Stimulated activated CD4-positive, alpha-beta T cell treated with anti-CD3 and anti-CD28 coated beads, Interleukin-4, amount 100 ng/mL, for 24 hours (primary cell): ENCODE measurements at places on chromosomes 1 and 21.

- no peak for DNase-seq
Measured at GRCh38 chr1:29782846-29783507, 546.7 kb downstream of the PTPRU start.

DNA sequence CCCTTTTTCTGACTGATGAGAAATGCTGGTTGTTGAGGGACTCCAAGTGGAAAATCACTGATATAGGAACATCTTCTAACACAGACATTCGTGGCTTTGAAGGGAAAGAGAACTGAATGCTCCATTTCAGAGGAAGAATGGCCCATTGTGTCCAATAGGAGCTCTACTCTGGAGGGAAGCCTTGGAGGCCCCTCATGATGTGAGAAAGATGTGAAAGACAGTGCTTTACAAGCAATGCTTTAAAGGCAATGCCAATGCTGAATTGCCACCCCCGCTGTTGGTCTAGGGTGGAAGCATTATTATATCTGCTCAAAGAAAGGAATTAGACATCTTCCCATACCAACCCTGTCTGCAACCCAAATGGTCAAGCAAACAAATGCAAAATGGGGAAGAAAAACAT, 13.7 kb downstream of the NMNAT2 start:
- no peak for DNase-seq

GRCh38 chr1:245404952-245405351, 250.2 kb downstream of the KIF26B start:
- no peak for DNase-seq

DNA sequence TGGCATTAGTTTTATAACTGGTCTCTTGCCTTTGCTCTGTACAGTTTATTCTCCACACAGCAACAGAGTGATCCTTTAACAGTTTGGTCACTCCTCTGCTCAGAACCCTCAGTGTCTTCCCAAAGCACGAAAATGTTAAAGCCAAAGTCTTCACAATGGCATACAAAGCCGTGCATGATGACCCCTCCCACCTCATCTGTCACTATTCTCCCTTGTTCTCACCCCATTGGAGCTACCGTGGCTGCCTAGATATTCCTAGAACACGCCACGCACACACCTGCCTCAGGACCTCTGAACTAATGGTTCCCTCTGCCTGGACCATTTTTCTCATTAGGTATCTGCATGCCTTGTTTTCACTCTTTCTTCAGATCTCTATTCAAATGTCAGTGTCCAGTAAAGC, 8.6 kb upstream of the SEMA4A start:
- no peak for DNase-seq

DNA sequence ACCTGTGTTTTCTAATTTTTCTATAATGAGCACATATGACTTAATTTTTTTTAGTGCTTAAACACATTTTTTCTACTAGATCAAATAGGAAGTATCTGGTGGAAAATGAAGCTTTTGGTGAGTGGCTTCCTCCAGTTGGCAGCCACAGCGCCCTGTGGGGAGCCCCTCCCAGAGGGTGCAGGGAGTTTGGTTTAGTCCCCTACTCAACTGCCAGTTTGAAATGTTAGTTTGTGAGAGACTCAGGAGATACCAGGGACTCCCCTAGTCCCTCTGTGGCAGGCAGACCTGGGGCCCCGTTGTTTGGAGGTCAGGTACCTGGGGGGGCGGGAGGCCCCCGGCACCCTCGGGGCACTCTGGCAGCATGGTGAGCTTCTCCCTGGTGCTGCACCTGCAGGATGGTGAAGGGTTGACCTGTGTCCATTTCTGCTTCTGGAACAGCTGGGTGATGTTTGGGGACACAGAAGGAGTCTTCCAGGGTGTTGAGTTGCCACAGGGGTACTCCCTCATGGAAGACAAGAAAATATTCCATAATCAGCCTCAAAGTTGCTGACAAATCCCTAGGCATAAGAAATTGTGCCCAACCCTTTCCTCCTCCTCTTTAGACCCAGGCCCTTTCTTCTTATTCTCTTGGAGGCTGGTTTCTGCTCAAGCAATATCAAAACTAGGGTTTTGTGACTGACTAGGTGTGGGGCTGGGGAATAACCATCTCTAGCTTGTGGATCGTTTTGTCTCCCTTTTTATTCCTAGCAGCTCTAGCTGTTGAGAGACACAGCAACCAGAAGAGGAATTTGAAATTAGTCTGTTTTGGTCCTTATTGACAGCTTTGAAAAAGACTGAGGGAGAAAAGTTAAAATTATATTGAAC, 91.6 kb downstream of the ABCA4 start:
- DNase-seq: no peak

GRCh38 chr1:17190010-17190995, 14.6 kb upstream of the PADI1 start:
- DNase-seq: no peak

DNA sequence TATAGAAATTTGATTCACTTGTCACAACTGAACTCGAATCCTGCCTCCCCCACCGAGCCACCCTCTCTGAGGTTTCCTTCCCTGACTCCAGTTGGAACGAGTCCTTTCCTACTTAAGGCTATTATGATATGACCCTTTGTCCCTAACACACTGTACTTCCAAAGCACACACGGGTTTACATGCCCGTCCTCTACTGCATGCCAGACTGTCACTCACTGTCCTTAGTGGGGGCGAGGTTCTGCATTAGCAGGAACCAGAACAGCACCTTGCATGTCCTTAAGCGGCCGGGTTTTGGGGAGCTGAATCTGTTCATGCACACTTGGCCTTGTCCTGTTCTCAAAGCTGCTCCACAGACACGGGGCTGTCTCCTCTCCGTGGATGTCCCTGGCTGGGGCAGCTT, 164.6 kb upstream of the KCNJ6 start:
- no peak for DNase-seq

GRCh38 chr1:223551610-223552009, 113.9 kb downstream of the CAPN8 start:
- no peak for DNase-seq

- DNase-seq: no peak
Measured at GRCh38 chr21:38950435-38951094, 144.8 kb downstream of the ETS2 start.
